Stimulated activated CD8-positive, alpha-beta memory T cell treated with anti-CD3 and anti-CD28 coated beads, Interleukin-4, amount 100 ng/mL, for 4 hours (primary cell): ENCODE measurements at places on chromosomes 11 and 22.

GRCh38 chr11:131195661-131196517, 174.5 kb upstream of the NTM start:
- DNase-seq: no peak

DNA sequence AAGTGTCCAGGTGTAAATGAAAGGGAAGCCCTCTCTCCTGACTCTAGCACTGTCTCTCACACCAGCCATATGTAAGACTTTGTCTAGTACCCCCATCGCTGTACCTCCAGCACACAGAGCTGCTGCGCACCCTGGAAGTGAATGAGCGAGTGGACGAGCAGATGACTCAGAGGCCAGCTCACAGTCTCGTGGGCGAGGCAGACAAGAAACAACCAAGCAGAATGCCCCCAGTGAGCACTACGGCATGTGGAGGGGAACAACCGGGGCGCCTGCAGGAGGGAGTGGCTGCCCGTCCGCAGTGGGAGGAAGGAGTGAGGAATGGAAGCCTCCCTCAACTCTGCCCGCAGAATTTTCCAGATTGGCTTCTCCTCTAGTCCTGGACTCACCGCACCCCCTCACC, 46.4 kb downstream of the MCM5 start:
- DNase-seq: no peak

DNA sequence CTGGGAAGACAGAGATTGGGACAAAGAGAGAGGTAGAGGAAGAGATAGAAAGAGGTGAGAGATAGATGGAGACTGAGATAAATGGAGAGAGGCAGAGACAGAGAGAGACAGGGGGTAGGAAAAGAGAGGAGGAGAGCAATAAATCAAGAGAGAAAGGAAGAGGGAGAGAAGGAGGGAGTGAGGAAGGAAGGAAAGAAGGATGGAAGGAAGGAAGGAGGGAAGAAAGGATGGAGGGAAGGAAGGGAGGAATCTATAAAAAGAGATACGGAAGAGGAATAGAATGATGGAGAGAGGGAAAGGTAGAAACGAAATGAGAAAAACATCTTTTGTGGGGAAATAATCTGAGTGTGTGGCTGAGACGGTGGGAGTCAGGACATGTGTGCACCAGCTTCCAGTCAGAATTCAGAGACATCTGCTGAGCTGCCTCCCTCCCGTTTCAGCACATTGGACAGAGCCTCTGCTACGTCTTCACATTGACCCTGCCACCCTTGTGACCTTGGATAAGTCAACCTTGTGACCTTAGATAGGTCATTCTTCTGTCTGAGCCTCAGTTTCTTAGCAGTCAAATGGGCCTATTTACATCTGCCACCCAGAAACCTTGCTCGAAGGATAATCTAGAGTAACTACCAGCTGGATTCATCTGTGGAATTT, 417.8 kb downstream of the MIAT start:
- DNase-seq: no peak

GRCh38 chr11:7638710-7639642, 34.3 kb downstream of the CYB5R2 start:
- DNase-seq: no peak

GRCh38 chr22:20775342-20775895, 1.5 kb downstream of the SERPIND1 start:
- no peak for DNase-seq

GRCh38 chr11:26844963-26845362, 123.1 kb upstream of the SLC5A12 start:
- DNase-seq: no peak

DNA sequence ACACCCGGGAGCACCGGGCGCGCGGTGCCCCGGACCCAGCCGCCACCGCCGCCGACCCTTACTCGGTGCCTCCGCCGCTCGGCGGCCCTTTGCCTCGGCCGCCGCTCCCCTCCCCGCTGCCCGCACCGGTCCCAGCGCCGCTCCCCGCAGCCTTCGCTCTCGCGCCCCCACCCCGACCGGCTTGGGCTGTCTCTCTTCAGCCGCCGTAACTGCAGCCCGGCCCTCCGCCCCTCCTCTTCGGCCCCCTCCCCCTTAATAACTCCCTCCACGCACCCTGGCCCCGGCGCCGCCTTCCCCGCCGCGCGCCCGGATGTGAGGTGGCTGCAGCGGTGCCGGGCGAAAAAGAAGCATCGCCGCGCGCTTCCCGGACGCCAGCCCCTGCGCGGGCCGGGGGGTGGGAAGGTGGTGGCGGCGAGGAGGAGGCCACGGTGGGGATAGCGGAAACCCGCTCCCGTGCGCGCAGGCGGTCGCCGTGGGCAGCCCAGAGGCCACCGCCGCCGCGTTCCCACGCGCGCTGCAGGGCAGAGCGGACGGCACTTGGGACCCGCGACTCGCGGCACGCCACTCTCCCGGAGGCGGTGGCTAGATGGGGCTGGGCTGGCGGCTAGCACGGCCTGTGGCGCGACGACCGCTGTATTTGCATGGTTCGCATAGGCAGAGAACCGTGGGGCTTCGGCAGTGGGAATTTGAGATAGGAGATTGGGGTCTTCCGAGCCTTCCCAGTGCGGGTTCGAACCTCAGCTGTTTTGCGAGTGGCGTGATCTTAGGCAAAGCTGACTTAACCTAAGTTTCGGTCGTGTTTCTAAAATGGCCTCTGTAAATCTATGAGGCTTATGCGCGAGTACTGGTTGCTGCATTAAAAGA, at the start of gene EIF4ENIF1:
EIF4ENIF1 (minus strand) TSS at position 211 of the 864 bp plus-strand sequence. CDS start 1,124 bp downstream, outside the sequence.
- peak; percentile 70 for DNase-seq

DNA sequence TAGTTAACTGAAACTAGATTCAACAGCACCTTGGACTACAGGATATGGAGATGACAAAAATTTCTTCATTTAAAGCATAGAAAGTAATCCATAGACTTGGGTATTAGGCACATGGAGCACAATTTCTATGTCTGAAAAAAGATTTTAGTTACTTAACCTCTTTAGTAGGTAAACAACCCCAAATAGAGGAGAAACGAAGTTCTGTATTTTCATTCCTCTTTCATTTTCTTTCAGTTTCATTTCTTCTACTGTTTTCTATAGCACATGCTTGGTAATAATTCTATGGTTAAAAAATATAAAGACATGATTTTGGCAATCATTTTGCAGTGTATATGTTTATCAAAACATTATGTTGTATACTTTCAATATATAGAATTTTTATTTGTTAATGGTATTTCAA, 99.5 kb downstream of the CASP12 start:
- no peak for DNase-seq

GRCh38 chr11:13868710-13869397, 93.7 kb upstream of the SPON1 start:
- no peak for DNase-seq

DNA sequence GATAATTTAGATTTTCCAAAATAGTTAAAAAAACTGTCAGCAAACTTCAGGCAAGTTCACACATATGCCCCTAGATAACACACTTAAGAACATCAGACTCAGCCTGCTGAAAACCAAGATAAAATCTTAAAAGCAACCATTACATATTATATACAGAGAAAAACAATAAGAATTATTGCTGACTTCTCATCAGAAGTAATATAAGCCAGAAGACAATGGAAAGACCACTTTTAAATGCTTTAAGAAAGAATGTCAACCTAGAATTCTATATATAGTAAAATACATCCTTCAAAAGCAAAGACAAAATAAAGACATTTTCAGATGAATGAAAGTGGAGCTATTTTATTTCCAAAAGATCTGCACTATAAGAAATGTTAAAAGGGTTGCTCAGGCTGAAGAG, 37.8 kb upstream of the SC5D start:
- no peak for DNase-seq

DNA sequence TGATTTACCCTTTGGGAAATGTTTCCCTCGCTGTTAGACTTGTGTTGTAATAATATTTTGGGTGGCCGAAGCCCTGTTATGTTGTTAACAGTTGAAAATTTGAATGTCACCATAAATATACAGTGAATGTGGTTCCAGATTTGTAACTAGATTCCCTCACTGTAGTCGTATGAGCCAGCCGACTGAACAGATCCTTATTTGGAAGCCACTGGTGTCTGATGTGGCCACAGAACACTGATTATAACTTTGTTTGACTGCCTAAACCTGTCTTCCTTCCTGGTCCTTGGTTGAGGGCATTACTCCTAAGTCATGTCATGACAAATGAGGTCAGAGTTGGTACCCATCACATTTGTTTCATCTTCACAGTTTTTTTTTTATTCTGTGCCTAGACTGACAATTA, 45.4 kb downstream of the YAP1 start:
- no peak for DNase-seq

DNA sequence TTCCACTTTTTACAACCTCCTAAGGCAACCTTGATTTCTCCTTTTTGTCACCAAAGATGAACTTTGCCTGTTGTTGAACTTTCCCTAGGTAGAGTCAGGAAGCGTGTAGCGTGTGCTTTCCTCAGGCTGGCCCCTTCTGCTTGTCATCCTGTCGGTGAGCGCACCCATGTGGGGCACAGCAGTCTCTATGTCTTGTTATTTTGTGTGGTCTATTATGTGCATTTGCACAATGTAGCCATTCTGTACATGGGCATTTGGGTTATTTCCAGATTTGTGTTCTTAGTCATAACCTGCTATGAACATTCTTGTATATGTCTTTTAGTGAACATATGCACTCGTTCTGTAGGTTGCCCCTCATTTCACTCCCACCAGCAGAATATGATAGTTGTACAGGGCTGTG, 34.9 kb downstream of the CABIN1 start:
- no peak for DNase-seq

DNA sequence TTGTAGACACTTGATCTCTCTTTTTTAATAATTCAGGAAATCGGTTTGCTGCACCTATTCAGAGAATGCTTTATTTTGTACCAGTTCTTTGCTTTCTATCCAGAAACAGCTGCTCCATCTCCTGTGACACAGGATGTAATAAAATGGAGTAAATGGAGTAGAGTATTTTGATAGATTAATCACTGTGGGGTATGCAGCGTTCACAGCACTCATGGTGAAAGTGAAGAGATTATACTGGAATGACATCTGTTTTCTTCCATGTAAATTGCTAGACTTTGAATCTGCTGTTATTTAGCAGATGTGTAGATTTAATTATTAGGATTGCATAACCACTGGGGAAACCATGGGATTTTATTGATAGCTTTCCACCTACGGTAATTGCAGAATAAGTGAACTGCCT, 227.3 kb upstream of the ARHGAP42 start:
- no peak for DNase-seq

GRCh38 chr11:109512249-109512648, 90.3 kb downstream of the C11orf87 start:
- DNase-seq: no peak

GRCh38 chr11:100663583-100663982, 23.5 kb upstream of the ARHGAP42 start:
- no peak for DNase-seq

GRCh38 chr11:8289492-8289918, 25.8 kb upstream of the LMO1 start:
- DNase-seq: no peak

DNA sequence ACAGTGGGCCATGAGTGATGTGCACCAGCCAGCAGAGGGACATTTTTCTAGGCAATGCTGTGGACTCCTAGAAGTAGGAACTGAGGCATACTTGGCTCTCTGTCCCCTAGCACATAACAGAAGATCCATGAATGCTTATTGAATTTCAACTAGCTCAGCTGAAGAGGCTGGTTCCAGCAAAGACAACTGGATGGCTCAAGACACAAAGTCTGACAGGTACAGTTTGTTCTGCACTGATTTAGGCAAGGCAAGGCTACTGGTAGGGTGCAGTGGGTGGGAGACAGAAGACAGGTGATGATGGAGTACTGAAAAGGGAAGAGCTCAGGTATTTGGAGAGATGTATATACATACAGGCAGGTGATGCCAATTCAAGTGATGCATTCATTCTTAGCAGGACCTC, 72.4 kb upstream of the USP47 start:
- DNase-seq: no peak

- no peak for DNase-seq
These were observed 90.5 kb downstream of the BRD1 start for GRCh38 chr22:49737101-49737551.

DNA sequence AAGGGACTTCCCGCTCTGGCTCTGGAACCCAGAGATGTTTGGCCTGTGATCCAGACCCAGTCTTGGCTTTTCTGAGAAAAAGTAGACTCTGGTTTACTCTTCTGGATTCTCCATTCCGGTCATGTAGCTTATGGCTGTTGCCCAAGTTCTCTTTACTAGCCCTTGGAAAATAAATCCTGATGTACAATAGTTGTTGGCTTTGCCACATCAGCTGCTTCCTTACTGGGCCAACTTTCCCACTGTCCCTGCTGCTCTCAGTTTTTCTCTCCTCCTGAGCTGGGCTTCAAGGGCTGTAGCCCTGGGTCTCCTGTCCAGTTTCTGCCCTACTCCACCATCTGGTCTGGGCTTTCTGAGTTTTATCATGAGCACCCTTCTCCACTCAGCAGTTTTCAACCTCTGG, 12.5 kb downstream of the PATZ1 start:
- no peak for DNase-seq

- no peak for DNase-seq
These were observed 32.7 kb downstream of the PRDM10 start for GRCh38 chr11:129969920-129970319.

- no peak for DNase-seq
These were observed 14.8 kb downstream of the MOB2 start for GRCh38 chr11:1471736-1472135.

DNA sequence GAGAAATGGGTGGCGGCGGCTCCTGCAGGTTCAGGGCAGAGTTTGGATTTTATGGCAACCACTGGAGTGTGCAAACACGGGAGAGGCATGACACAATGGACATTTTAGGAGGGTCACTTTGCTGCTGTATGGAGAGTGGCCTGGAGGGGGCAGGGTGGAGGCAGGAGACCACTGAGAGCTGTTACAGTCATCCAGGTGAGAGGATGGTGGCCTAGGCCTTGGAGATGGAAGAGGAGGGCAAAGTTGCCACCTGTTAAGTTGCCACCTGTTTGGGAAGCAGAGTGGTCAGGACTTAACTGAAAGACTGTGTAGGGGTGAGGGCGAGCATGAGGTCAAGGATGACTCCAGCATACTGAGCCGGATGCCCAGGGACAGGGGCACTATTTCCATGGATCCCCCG, 2.3 kb upstream of the RAD9A start:
- no peak for DNase-seq

DNA sequence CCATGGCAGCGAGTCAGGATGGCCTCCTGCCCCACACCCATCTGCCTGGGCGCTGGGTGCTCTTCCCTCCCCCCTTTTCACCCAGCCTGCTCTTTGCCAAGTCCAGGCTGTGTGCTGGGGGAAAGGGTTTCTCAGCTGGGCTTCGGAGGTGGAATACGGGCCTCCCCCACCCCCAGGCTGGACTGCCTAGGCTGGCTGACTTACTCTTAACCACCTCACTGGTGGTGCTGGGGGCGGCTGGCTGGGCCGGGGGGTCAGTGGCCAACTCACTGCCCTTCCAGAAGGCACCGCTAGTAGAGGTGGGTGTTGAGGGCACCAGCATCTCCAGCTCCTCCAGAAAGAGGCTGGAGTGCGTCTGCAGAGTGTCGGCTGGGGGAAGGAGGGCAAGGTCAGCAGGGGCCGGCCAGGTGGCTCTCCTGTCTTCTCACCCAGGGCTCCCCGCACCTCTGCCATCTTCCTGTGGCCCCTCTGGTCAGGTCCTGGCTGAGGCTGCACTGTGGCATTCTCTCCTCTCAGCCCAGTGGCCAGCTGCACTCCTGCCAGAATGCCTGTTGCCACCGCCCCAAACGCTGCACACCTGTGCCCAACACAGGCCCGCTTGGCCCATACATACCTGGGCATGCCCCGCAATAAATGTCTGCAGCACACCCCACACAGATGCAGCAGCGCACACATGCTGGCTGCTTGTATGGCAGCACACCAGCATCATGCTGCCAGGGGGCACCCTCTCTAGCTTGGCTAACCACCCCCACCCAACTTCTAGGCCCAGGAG, 9.7 kb downstream of the PITPNM1 start:
- no peak for DNase-seq

- DNase-seq: no peak
These were observed 31.3 kb downstream of the GNB1L start for GRCh38 chr22:19823191-19823901.

GRCh38 chr11:61968758-61969390, 1.4 kb upstream of the FTH1 start:
- DNase-seq: no peak
